Activated CD4-positive, alpha-beta T cell treated with anti-CD3 and anti-CD28 coated beads, Interleukin-2, amount 50 U/mL, for 16 hours (primary cell): ENCODE measurements at places on chromosomes 7 and 10.

GRCh38 chr10:93746844-93747284, 10.9 kb upstream of the LGI1 start:
- no peak for DNase-seq

DNA sequence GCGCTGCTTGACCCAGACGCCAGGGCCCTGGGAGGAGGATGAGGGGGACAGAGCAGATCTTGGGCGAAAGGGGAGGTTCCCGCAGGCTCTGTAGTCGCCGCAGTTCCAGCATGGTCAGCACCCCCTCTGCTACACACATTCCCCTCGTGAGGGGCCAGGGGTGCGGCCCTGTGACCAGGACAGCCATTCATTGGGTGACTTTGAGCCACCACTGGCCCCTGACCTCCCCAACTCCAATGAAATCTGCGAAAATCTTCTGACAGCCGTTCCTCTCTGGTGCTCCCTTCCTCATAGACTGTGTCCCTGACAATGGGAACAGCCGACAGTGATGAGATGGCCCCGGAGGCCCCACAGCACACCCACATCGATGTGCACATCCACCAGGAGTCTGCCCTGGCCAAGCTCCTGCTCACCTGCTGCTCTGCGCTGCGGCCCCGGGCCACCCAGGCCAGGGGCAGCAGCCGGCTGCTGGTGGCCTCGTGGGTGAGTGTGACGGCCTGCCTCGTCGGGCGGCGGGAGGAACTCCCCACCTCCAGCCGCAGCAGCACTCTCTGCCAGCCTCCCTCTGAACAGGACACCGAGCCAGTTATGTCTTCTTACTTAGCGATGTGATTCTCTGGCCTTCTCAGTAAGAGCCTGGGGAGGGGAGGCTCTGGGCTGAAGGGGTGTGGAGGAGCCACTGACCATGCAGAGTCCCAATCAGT, 825 bp downstream of the TMEM176A start:
- DNase-seq, result no peak

DNA sequence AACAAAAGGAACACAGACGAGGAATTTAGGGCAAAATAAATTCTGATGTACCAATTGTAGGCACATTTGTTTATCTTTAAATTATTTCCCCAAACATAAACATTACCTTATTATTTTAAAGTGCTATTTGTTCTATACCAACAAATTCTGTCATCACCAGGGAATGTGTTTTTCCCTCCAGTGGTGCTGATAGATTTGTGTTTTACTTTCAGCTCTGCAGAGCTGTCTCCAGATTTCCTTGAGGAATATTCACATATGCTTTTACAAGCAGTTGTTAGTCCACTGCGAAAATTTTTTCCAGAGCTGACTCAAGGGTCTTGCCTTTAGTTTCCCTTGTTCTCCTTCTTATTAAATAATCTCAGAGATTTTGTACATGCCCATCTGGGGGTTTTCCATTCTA, 362.8 kb downstream of the PHF14 start:
- DNase-seq, result no peak

- no peak for DNase-seq
These were observed 4.0 kb downstream of the PDGFA start for GRCh38 chr7:515628-516027.

DNA sequence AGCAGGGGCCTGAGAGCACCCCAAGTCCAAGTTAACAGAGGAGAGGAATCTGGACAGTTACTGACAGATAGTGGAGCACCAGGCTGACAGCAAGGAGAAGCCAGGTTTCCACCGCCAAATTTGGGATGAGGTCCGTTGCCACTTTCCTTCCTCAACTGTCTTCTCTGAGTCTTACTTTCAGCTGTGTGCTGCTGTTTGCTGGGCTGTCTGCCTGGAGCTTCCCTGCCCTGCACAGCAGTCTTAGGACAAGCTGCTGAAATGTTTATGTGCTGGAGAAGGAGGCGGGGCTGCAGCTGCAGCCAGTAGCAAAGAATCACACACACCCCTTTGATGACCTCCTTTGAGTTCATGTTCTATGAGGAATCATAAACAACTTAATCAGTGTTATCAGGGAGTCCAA, 17.4 kb upstream of the CYP3A7 start:
- DNase-seq, result no peak

- no peak for DNase-seq
These were observed 2.6 kb upstream of the ZNF503 start for GRCh38 chr10:75403939-75404814.

DNA sequence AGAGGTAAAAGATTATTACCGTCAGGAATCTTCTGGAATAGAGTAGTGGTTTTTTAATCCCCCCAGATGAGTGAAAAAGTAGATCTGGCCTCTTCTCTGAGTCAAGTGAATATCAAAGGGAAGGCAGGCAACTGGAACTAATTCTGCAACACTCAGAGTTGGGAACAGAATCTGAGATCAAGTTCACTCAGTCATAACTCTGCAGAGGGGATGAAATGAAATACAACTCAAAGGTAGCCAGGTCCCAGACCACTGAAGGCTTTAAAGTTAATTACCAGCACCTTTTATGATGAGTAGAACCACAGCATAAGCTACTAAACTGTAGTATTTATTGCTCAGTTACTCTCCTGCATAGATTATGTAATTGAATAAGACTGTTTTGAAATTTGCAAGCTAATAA, 455.6 kb upstream of the AKR1E2 start:
- DNase-seq, result no peak

GRCh38 chr7:86926732-86927131, 132.7 kb downstream of the ELAPOR2 start:
- DNase-seq, result peak; percentile 45

GRCh38 chr7:11636274-11636673, 195.7 kb downstream of the THSD7A start:
- no peak for DNase-seq

DNA sequence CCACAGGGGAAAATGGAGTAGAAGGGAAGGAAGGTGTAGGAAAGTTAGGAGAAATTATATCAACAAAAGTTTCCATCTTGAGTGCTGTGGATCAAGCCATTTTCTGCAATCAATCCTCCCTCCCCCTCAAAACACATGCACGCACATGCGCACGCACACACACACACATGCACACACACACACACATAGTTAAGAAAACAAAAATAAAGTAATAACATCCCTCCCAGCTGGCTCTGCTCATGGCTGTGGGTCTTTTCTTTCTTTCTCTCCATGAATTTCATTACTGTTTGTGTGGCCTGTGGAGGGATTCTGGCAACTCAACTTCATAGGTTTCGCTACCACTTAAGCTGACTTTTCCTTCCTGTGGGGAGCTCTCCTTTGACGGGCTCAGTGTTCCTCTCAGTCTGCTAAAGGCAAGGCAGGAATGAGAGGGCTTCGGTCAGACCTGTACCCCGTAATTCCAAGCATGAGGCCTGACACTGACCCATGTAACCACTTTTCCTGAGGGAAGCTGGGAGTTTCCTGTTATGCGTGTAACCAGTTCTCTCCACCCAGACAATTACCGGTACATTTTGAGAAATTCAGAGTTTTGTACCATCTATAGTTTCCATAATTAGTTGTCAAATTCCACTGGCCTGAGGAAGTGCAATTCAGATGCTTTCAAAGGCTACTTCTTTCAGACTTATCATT, 79.8 kb downstream of the ZNF92 start:
- DNase-seq, result no peak

DNA sequence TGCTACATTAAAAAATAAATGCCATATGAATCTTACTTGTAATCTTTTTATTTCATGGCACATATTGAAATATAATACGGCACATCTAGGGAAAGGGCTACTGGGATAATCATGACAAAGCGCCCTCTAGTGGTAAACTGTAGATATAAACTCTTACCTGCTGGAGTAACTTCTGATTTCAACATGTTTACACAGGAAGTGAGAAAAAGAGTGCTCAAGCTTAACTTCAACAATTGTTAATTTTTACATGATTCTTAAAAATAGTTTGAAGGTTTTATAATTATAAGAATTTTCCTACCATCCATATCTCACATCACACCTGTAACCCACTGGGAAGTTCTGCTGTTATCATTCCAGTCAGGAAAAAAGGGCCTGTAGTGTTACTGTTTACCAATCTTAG, 2.0 kb upstream of the HEPACAM2 start:
- DNase-seq, result peak; percentile 74

GRCh38 chr7:8190119-8190895, 71.7 kb downstream of the ICA1 start:
- peak; percentile 73 for DNase-seq

DNA sequence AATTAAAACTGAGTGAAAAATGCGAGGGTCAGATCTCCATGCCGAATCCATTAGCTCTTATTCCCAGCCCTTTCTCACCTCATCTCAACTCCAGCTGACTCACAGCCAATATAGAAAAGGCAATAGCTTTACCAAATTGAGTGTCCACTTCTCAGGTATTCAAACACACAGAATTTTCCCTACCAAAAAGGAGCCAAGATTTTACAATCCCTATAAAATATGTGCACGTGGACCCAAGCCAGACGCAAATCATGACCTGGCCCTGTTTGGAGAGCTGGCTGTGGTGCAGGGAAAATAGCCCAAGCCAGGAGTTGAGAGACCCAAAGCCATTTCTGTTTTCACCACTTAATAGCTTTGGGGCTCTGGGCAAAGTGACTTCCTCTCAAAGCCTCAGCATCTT, 379.7 kb upstream of the AUTS2 start:
- no peak for DNase-seq

DNA sequence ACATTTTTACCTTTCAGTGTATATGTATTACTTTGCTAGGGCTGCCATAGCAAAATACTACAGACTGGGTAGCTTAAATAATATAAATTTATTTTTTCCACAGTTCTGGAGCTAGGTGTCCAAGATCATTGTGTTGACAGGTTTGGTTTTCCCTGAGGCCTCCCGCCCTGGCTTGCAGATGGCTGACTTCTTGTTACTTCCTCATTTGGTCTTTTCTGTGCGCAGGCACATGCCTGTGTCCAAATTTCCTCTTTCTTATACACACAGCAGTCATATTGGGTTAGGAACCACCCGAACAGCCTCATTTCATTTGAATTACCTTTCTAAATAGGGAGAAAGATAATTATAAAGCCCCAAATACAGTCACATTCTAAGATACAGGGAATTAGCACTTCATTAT, 521.6 kb upstream of the SORCS1 start:
- DNase-seq, result no peak

DNA sequence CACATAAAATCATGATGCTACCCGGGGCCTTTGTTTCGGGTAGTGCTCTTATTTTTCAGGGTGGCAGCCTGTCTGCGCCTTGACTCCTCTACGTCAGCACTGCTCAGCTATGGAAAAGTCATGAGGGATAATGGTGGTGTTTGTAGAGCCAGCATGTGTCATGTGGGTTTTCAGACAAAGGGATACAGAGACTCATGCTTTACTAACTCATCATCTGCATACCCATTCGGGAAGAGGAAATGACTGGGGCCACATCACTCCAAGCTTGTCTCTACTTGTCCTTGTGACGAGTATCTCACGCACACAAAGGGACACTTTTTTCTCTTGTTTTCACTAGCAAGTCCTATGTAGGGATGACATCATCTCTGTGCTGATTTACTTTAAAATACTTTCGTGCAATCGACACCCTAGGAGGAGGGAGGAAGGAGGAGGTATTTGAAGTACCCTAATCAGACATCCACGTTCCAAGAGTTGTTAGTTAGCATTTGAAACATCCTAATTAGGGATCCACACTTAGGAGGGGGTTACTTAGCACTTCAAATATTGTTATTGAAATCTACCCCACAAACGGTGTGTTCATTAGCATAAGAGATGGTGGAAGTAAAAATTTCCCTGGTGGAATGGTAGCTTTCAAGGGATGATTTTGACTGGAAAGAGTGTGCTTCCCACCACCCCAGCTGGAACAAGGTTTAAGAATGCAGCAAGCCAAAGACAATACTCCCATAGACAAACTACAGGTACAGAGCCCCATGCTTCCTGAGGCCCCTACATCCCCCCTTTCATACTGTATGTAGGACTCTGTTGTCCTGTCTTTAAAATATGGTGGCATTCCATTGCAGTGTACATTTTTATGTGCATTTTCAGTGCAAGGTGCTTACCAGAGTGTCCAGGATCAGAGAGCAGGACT, 52.0 kb downstream of the THNSL1 start:
- DNase-seq, result no peak

GRCh38 chr7:144822223-144822622, 13.6 kb downstream of the TPK1 start:
- DNase-seq, result no peak

DNA sequence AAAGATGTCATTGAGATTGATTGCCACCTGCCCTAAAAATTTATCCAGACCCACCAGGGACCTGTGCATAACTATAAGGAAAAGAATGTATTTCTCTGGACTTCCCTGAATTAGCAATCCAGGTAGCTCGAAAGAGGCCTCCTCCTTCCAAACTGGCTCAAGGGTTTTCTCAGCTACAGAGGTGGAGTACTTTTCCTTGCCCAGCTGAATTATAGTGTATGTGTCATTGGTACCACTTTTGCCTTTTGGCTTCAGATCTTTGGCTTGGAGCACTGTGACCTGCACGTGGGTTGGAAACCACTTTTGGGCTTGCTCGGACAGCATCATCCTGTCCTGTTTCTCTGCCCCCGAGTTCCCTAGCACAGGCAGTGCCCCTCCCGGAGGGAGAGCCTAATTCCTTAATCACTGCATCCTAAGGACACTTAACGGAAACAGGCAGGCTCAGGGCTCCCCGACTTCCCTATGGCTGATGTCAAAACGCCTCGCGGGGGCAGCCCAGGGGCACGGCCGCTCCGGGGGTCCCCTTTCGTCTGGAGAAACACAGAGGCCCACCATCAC, 825 bp downstream of the RAB11FIP2 start:
- DNase-seq, result peak; percentile 20

GRCh38 chr10:21811245-21811585, 192.3 kb downstream of the DNAJC1 start:
- peak; percentile 1 for DNase-seq

DNA sequence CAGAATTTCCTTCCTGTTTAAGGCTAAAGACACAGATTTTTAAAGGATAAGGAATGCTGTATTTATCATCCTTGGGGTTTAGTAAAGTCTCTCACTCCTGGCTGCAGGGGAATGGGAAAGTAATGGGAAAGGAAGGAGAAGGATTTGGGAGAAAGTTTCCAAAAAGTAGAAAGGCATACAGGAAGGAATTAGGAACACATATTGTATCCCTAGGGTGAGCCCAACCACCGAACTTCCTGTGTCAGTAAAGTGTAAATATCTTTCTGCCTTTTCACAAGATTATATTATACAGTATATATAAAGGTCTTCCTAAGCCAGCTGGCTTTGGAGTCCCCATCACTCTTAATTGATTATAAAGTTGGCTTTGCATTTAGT, 12.0 kb upstream of the UBE2D1 start:
- no peak for DNase-seq
